Activated CD8-positive, alpha-beta memory T cell treated with anti-CD3 and anti-CD28 coated beads, Interleukin-2, amount 10 ng/mL, durations not matched to agents 7 days and 5 days (primary cell): ENCODE measurements at places on chromosomes 1 and 21.

DNA sequence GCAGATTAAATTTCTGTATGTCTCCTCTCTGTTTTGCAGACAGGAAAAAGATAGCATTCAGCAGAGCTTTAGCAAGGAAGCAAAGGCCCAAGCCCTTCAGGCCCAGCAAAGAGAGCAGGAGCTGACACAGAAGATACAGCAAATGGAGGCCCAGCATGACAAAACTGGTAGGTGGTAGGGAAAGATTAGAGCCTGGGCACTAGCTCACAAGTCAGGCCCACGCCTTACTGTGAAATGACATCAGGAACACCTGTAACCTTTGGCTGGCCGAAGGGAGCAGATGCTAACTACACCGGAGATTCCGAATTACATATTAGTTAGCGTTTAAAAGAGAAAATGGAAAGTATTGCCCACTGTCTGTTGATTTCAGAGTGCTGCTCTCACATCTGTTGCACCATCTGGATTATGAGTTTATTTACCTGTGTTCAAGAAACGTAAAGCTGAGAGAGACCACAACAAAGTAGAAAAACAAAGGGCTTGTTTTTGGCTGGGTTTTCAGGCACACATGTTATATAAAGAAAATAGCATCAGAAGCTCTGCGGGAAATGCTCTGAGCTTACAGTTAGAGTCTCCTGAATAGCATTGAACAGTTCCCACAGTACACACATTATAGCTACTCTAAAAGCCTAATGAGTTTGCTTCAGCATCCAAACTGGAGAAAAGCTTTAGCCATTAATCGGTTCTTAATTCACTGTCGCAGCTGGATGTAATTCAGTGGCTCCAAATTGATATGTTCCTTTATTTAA, 160.0 kb downstream of the SDCCAG8 start:
- no peak for DNase-seq

DNA sequence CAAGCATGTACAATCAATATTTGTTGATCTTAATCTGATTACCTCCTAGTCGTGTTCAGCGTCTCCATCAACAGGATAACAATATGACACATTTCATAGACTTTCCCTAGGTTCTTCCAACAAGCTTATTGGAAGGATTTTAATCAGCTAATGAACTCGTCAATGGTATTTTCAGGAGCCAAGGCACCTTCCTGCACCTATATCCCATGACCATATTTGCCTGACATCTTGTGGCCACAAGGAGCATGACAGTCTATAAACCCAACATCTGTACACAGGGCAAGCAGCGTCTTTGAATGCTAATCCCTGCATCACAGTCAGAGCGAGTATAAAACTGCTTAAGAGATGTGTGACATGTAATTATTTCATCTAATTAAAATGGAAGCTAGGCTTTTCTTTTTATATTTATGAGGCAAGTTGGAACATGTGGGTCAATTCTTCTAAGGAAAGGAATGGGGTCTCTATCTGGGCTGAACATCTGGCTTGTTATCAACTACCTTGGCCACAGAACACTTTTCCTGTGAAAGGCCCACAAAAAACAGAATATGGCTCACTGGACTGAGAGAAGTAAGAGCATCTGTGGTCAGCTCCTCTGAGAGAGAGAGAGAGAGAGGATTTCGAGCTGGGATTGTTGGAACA, 388.8 kb downstream of the NTNG1 start:
- DNase-seq = no peak

DNA sequence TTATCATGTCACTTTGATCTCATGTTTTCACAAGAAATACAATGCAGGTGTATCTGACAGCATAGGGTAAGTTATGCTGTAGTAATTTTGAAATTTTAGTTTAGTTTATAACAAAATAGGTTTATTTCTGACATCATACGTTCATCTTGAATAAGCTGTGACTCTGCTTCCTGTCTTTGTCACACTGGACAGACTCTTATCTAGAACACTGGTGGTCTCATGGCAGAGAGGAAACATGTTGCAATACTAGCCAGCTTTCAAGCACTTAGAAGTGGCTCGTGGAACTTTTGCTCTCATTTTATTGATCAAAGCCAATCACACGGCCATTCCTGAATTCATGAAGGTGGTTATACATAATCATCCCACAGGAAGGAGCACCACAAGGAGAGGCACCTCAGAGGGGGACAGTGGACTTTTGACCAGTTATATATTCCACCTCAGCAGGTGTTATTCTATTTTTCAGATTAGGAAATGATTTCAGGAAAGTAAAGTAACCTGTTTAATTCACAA, 46.5 kb downstream of the CYP2J2 start:
- no peak for DNase-seq

- no peak for DNase-seq
These were observed 1.8 kb upstream of the TFF2 start for GRCh38 chr21:42352441-42353095.

- DNase-seq = no peak
These were observed 567.7 kb upstream of the RGS18 start for GRCh38 chr1:191590578-191590977.
